ENCODE measurements at places on chromosomes 6 and 20. TPM values are rescaled to one million over a fixed set of nuclear protein-coding genes. Genes with fewer than 3 reads are reported as not detected.

PPT2 gene
- 29.1 TPM for total RNA-seq

DNA sequence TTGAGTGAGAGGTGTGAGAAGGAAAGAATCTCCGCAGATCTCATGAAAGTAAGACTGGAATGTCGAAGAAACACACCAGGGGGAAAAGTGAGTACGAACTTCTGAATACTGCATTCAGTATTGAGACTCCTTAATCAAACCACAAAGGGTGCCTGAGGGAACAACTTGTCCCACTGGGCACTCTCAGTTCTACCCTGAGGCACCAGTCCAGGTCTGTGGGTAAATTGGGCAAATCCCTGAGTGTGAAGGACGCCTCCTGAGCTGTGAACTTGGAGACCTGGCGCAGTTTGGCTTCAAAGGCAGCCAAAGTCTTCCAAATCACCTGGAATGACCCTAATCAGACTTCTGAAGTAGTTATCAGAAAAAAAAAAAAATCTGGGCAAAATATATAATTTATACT lies 329.7 kb downstream of the BTBD9 start:
- no peak for DNase-seq

DNA sequence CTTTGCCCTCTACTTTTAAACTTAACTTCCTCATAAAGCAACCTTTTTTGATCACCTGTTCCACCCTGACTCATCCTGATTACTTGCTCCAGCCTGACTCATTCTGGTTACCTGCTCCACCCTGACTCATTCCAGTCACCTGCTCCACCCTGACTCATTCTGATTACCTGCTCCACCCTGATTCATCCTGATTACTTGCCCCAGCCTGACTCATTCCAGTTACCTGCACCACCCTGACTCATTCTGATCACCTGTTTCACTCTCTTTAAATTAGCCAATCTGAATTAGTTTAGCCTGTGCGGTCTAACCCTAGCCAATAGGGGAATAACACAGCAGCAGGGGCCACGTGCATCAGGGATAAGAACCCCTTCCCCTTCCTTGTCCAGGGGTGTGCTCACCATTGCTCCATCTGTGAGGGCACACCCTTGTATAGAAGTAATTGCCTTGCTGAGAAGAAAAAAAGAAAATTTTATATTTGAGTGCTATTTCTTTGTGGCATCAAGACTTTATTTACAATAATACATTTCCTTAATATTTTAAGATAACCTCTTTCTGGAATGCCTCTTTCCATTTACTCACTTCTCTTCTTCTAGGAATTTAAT lies 17.9 kb downstream of the HLA-G start:
- peak; percentile 83 for DNase-seq

DNA sequence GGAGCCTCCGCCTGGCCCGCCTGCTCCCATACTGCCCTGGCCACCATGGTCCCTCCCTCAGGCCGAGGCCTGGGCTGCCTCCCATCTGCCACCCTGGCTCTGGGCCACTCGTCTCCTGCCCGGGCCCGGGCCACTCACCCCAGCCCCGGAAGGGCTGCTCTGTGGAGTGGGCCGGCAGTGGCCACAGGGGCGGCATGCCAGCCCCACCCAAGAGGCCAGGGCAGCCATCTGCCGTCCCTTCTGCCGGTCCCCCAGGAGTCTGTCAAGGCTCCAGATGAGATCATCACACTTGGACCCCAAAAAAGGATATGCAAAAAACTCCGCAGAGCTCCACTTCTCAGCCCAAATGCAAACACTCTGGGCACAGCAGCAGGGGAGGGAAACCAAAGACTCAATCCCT lies 23.8 kb upstream of the TLDC2 start:
- DNase-seq = no peak

FGD2 gene
- 0.19 TPM for total RNA-seq

GRCh38 chr6:44008821-44009370 lies 118.4 kb downstream of the MRPL14 start:
- no peak for DNase-seq

GRCh38 chr20:4829514-4830215 lies 108.0 kb downstream of the PRND start:
- DNase-seq = no peak

ZBP1 gene
- 2.9 TPM for total RNA-seq

- no peak for DNase-seq
Measured at GRCh38 chr6:43972913-43973300, 154.3 kb downstream of the MRPL14 start.

RNF182 gene
- total RNA-seq = 1.6 TPM
